Stimulated activated CD4-positive, alpha-beta T cell treated with anti-CD3 and anti-CD28 coated beads, Interleukin-4, amount 100 ng/mL, for 4 hours (primary cell): ENCODE measurements at places on chromosomes 4 and X.

GRCh38 chr4:14138106-14138505 lies 510.6 kb upstream of the BOD1L1 start:
- no peak for DNase-seq

- no peak for DNase-seq
Observed at GRCh38 chr4:115834441-115834840, 721.0 kb upstream of the NDST4 start.

GRCh38 chr4:184748251-184748652 lies 14.4 kb upstream of the CENPU start:
- no peak for DNase-seq

DNA sequence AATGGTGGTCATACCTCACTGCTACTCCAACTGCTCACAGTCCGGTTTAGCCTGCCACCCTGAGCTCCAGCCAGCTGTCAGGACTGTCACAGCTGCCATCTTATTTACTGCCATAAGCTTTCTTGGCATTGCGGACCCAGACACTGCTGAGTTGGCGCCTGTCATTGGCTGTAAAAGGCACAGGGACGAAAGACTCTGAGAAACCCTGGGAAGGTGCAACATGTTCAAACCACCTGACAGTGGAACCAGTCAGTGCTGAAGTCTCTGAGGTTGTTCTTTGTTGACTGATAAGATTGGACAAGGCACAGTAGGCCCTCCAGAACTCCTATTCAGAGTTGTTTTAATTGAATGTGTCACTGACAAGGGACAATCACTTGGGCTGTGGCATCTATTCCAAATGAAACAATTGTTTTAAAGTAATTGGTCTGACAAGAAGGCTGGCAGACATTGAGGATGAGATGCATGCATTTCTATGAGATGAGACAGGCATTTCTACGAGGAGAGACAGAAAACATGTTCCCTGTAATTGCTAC lies 927.8 kb downstream of the STPG2 start:
- DNase-seq = no peak

- no peak for DNase-seq
Observed at GRCh38 chrX:33194876-33195433, 16.4 kb downstream of the DMD start.

GRCh38 chrX:155643240-155643639 lies 30.5 kb upstream of the TMLHE start:
- DNase-seq = no peak

DNA sequence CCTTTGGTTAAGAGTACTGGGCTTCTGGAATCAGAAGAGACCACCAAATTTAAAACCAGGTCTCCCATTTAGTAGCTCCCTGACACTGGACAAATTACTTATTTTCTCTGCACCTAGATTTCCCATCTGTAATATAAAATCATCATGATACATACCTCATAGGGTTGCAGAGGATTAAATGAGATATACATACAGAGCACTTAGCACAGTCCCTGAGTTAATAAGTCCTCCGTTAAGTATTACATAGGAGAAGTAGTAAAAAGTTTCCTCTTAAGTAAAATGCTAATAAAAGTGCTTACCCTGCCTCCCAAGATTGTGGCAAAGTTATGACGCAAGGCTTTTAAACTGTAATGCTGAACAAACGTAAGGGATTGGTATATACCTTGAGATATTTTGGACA lies 539 bp upstream of the CHIC1 start:
- DNase-seq = no peak

DNA sequence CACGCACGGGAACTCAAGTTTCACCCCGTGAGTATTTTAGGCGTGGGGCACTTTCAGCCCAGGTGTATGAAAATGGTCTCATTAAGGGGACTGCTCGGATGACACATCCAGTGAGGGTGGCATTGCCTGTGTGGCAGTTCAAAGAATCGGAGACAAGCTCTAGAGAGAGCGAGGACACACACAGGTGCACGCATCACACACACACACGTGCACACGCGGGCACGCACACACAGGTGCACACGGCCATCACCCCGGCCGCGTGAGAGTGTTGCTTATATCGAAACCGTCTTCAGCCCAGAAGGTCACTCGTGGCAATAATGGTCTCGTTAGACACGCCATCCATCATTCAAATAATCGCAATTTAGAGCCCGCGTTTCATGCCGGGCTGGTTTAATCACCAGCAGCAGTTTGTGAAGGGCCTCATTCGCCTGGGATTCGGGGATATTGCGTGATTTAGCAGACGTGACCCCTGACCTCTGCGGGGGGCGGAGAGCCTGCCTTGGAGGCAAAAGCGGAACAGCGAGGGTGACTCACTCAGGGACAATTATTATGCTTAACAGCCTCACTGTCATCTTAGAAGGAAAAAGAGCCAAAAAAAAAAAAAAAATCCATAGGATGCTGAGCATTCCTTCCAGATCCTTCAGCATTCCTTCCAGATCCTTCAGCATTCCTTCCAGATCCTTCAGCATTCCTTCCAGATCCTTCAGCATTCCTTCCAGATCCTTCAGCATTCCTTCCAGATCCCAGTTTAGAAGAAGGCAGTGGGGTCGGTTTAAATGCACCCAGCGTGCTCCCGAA lies 89.4 kb upstream of the PPP2R3B start:
- no peak for DNase-seq
